ENCODE measurements at places on chromosomes 3 and 15.

DNA sequence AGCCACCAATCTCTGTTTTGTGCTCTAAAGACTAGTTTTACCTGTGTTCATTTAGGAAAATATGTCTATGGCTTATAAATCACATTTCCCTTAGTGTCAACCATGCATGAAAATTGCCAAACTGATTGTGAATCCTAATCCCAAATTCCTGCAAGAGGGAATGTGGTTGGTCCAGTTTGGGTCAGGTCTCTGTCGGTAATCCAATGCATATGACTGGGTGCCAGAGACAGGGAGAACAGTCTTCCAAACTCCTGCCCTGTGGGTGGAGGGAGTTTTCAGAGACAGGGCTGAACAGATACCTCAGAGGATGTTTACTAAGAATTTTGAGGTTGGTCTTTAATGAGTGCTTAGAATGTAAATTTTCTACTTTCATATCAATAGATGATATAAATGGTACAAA, 300.5 kb upstream of the ARL6 start:
- no peak for DNase-seq

GRCh38 chr3:56688191-56688590, 5.1 kb upstream of the TASOR start:
- no peak for DNase-seq

- no peak for DNase-seq
These were observed 80.1 kb upstream of the HERC1 start for GRCh38 chr15:63913786-63914315.

DNA sequence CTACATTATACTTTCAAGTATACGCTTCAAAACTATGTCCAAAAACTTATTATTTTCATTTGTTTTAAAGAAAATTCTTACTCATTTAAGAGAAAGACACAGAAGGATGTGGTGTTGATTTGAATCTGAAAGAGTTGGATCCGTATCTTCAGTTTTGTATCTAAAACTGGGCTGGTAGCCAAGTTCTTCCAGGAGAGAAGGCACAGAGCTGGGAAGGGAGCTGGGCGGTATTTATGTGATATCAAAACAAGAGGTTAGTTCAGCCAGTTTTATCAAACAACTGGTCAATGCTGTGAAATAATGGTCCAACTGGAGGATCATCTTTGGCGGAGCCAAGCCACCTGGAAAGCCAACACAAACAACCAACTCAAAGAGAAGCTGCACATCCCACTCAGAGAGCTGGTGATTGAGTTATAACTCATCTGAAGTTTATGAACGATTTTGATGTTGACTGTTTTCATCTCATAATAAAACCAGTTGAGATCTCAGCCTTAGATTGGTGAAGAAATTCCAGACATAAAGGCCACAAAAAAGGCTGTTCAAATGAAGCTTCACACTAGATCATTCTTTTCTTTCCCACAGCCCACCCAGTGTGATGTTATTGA, 489.6 kb upstream of the RASGRP1 start:
- no peak for DNase-seq

DNA sequence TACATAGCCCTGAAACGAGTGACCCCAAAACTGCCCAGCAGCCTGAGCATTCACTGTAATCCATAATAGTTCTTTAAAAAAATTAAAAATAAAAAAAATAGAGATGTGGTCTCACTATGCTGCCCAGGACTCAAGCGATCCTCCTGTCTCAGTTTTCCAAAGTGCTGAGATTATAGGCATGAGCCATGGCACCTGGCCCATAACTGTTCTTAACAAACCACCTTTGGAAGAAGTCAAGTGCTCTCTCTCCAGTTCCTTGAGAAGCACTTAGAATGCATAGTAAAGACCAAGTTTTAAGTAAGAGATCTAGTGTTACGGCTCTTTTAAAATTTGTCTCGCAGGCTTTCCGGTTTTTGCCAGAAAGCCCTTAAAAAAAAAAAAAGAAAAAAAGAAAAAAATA, 8.2 kb downstream of the CDC25A start:
- DNase-seq = no peak

DNA sequence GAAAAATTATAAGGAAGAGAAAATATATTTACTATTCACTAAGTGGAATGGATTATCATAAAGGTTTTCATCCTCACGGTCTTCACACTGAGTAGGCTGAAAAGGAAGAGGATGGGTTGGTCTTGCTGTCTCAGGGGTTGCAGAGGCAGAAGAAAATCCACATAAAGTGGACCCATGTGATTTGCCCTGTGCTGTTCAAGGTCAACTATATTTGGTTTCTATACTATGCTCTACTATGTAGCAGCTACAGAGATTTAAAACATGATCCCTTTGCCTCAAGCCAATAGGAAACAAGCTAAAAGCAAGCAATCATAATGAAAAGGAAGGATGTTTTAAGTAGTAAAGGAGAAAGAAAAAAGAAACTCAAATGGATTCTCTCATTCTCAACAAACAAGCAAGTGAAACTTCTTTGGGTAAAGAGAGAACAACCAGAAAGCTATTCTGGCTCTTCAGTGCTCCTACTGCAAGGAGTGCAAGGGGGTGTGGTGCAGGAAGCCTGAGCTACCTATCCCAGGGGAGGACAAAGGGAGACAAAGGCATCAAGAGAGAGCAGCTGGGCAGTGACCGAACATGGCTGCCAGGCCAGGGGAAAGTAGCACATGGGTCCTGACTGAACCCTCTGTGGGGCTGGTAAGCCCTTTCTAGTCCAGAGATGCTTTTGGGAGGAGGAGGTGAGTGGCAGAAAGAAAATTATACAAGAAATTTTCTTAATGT, 35.9 kb downstream of the SFMBT1 start:
- no peak for DNase-seq

GRCh38 chr3:37779289-37780152, 82.2 kb upstream of the CTDSPL start:
- no peak for DNase-seq

DNA sequence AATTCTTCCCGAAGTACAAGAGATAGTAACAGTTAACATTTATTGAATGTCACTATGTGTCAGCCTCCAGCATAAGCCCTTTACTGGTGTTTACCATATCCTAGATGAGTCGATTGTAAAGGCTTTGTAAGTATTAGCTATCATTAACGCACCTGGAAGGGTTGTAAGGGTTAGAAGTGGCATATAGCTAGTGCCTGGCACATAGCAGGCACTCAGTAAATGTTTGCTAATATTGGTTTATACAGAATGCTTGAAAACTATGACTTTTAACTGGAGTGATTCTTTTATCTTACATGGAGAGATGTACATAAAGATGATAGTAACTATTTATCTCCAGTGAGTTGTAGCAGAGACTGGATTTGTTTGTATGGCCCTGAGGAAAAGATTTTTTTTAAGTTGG, 46.3 kb upstream of the ATP11B start:
- no peak for DNase-seq

DNA sequence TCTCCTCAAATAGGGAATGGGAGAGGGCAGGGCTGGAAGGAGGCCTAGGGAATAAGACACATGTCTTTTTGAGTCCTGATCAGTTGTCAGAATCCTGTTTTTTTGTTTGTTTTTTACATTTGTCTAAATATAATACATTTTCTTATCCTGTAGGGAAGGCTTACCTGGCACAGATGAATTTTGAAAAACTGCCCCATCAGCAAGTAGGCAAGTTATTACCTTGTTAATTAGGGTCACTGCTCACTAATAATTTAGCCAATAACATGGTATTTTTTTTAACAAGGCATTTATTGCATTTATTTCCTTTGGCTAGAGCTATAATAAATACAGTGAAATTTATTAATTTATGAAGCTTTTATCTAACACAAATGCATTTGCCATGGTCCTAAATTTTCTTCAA, 423.2 kb upstream of the ONECUT1 start:
- DNase-seq = no peak

- no peak for DNase-seq
These were observed 476 bp downstream of the IP6K2 start for GRCh38 chr3:48716508-48716981.

DNA sequence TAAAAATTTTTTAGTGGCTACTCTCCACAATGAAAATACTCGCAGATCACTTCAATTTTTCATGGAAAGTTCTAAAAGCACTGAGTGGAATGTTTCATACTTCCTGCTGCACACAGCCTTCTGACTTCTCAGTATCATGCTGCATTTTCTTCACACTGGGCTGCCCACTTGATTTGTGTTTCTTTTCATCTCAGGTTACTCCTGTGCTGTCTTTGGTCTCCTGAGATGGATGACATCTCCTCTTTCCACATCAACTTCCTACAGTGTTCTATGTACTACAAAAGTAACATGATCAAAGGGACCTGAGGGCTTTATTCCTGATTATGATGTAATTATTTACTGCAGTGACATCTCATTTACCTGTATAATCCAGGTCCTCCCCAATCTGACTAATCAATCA, 927.7 kb downstream of the ROBO2 start:
- DNase-seq = no peak

- DNase-seq = no peak
These were observed 37.9 kb downstream of the ESYT3 start for GRCh38 chr3:138472141-138472825.

DNA sequence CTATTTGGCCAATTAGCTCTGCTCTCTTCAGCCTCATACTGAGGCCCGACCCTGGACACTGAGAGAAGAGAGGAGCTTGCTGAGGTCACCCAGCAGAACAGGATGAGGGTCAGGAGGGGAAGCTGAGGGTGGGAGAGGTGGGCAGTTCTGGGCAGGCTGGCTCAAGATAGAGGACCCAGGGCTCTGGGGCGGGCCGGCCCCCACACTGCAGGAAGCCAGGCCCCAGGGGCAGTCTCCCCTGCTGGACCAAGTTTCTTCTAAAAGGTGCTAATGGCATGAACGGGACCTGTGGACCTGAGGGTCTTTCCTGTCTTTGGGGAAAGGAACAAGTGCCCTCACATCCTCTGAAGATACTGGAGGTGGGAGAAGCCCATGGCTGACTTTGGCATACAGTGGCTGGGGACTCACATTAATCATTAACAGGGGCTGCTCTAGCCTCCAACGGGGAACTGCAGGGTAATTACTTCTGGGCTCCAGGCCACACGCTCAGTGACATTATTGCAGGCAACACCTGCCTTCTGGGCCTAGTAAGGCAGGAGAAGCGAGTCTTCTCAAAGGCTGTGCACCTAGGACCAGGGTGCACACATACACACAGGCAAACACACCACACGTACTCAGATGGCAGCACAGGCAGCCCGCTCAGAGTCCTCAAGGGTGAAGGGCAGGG, 10.6 kb downstream of the HCN4 start:
- no peak for DNase-seq

- DNase-seq = no peak
These were observed 205.2 kb upstream of the LMCD1 start for GRCh38 chr3:8296461-8296860.

GRCh38 chr15:86653344-86654197, 573.9 kb downstream of the AGBL1 start:
- DNase-seq = no peak

DNA sequence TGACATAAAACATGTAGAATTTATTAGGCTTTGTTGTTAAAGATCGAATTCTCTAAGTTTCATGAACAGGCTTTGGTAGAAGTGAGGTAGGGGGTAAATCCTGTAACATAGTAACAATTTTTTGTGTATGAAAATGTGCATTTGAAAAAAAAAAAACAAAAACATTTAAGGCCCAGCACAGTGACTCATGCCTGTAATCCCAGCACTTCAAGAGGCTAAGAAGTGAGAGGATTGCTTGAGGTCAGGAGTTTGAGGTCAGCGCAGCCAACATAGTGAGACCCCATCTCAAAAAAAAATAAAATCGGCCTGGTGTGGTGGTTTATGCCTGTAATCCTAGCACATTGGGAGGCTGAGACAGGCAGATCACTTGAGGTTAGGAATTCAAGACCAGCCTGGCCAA, 26.8 kb upstream of the PPP4R2 start:
- DNase-seq = no peak

DNA sequence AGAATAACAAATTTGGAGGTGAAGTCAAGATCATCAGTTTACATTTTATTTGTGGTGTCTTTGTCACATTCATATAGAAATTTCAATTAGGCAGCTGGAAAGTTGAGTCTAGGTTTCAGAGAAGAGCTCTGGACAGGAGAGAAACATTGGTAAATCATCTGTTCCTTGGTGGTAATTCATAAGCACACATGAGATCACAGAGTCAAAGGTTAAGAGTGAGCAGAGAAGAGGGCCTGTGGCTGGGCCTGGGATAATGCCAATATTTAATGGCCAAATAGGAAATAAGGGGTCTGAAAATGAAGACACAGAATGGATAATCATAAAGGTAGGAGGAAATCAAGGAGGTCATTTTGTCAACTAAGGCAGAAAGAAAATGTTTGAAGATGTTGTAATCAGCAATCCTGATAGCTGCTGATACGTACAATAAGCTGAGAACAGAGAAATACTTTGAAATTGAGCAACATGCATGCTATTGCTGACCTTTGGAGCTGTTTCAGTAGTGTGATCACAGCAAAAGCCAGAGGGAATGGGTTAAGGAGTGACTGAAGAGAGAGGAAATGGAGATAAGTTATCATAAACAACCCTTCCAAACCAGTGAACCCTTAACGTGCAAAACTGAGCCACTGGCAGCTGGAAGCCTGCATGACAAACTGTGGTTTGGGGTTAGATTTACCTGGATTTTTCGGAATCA, 692.8 kb downstream of the AGBL1 start:
- no peak for DNase-seq

DNA sequence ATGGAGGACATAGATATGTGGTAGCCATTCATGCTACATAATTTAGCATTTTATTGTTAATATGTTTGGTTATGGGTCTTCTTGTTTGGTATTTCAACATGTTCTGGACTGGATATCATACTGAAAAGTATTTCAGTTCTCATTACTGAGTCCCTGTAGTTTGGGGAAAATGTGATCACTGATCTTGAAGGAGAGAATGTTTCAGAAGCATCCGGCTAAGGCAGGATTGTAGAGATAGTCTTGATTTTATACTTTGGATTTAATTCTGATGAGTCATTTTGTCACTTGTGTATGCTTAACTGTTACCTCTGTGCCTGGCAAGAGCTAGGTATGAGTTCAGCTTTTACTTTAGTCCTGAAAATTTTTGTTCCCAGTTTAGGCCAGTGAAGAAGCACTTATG, 7.1 kb downstream of the CHD2 start:
- no peak for DNase-seq

GRCh38 chr15:54046093-54046492, 67.9 kb downstream of the UNC13C start:
- no peak for DNase-seq
